ENCODE measurements at places on chromosomes 7 and 10.

- DNase-seq = no peak
Observed at GRCh38 chr10:95273393-95274312, 17.1 kb downstream of the PDLIM1 start.

GRCh38 chr10:122164023-122164601 is 107.0 kb upstream of the BTBD16 start:
- DNase-seq = no peak

DNA sequence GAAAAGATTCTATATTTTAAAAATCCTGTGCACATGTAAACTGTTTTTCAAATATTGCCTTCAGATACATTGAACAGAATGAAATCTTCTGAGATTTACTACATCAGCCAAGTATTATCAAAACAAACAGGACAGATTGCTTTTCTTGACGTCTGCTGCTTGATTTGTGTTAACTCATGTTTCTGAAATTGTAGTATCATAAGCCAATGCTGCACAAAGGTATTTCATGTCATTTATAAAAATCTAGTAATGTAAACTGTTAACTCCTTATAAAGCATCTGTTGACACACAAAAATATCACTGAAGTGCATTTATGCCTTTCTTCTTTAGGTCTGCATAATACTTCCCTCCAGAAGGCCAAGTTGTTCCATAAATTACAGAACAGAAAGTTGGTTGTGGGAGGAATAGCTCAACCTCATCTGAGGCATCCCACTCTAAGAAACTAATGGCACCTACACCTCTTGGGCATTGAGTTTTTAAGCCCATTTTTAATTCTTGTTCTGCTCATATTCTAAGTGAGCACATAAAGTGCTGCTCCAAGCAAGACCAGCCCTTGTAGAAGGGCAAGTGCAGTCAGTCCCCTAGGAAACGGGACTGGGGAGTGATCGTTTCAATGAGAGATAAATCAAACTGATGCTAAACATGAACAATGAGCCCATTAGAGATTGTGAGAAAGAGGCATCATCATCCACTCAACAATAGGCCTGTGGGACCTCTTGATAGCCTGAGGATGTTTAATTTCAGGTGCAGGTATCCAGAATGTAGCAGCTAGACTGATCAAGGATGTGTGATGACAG is 28.5 kb downstream of the CAV1 start:
- DNase-seq = no peak

DNA sequence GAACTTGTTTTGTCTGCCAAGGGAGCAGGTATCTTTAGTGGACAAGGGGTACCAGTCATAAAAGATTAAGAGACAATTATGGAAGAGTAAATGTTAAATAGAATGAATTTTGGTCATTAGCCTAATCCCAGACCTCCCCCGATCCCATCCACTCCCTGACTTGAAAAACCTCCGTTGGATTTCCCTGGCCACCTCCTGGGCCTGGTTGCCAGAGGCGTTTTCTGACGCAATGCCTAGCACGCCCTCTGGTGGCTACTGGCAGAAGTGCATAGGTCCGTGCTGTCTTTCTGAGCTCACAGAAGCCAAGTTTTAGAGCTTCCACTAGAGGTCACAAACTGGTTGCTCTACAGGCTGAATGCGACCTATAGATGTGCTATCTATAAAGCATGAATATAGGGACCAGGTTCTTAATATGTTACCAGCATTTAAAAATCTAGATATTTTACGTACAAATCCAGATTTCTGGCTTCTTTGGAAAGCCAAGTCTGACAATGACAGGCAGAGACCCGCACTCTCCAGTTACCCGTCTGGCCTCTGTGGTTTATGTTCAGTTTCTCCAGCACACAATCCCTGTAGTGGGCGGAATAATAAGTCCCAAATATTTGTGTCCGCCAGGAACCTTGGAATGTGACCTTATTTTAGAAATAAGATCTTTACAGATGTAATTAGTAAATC is 39.8 kb downstream of the SPOCK2 start:
- peak; percentile 94 for DNase-seq

DNA sequence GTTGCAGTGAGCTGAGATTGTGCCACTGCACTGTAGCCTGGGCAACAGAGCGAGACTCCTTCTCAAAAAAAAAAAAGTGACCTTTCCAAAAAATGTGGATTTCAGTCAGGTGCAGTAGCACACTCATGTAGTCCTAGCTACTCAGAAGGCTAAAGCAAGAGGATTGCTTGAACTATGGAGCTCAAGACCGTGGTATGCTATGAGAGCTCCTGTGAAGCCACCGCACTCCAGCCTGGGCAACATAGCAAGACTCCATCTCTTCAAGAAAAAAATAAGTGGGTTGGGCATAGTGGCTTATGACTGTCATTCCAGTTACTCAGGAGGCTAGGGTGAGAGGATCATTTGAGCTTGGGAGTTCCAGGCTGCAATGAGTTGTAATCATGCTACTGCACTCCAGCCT is 51.1 kb downstream of the TET1 start:
- no peak for DNase-seq

- no peak for DNase-seq
Observed at GRCh38 chr7:13829231-13829630, 160.2 kb downstream of the ETV1 start.

DNA sequence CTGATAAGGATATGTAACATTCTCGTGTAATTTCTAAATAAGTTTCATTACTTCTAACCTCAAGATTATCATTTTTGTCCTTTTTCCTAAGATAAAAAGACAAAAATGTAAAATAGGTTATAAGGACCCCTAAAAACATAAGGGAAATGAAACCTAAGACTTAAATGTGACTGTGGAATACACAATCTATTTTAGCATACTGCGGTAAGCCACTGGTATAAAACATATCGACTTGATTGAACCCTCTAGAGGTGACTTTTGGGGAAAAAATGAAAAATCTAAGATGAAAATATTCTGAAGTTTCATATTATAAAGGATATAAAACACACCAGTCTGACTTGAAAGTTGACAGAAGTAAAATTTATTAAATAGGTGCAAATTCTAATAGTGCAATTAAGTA is 1.9 kb downstream of the NAMPT start:
- DNase-seq = no peak

DNA sequence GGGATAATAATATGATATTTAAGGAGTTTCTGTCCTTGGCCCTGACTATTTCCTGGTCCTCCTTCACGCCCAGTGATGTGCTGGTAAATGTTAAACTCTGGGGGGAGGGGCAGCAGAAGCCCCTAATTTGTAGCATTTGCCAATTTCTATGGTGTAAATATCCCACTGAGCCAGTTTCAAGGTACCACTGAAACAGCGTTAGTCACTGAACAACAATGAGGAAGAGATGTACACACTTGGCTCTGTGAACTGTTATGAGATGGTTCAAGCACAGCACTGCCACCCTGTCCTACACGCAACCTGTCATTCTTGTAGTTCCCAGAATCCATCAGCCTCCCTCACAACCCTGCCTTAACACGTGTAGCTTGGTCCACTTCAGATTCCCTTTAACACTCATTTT is 39.8 kb downstream of the MET start:
- DNase-seq = no peak

GRCh38 chr7:16702441-16702840 is 51.1 kb upstream of the TSPAN13 start:
- DNase-seq = no peak

- DNase-seq = peak; percentile 73
Observed at GRCh38 chr7:116197360-116197759, 13.0 kb upstream of the TES start.

- DNase-seq = no peak
Observed at GRCh38 chr7:50147951-50148808, 55.1 kb upstream of the ZPBP start.
